ENCODE measurements at places on chromosomes 1 and 21. TPM values are rescaled to one million over a fixed set of nuclear protein-coding genes. Genes with fewer than 3 reads are reported as not detected.

RASSF5 gene
- 9.0 TPM for total RNA-seq

GRCh38 chr1:77283701-77284425, 2.0 kb downstream of the AK5 start:
- DNase-seq, result no peak

INAVA gene
- total RNA-seq, result not detected

- DNase-seq, result no peak
Observed at GRCh38 chr21:34078915-34079314, 5.5 kb downstream of the MRPS6 start.

DNA sequence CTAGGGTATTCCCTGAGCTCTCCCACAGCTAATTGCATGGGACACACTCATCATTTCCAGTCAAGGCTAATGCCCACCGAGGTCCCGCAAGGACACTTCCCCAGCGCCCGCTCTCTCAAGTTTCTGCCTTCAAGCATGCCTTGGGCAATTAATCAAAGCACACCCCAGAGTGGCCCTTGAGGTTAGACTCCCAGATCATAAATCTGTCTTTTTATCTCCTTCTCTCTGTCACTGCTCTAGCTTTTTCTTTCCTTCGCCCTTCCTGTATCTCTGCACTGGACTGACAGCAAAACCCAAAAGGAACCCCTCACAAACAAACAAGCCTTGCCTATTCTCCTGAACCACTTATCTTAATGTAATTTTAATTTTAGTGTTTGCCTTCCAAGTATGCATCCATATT, 7.9 kb upstream of the EXOSC10 start:
- DNase-seq, result no peak

All from HT1080 (cell line).